WTC11 (cell line): ENCODE measurements at places on chromosomes 1 and 21. TPM values are rescaled to one million over a fixed set of nuclear protein-coding genes. Genes with fewer than 3 reads are reported as not detected.
A peak's percentile ranks its signal among the peaks of the same experiment; 100 is the strongest.

GRCh38 chr21:28282833-28283232 is 709.8 kb downstream of the LTN1 start:
- H3K27ac ChIP-seq, result no peak overlapping the region
- peaks cover 31% of the 10 kb centered on the region for H3K4me1 ChIP-seq
- no peaks in the 10 kb centered on the region; the same call in 1 of the 2 replicates for H3K27me3 ChIP-seq
- no peak overlapping the region for H3K4me3 ChIP-seq
- no peaks in the 10 kb centered on the region; the same call in 1 of the 2 replicates for H3K36me3 ChIP-seq

GRCh38 chr1:236009857-236010256 is 55.0 kb downstream of the NID1 start:
- no peak overlapping the region for H3K27ac ChIP-seq
- no peak overlapping the region for H3K4me3 ChIP-seq
- no peaks in the 10 kb centered on the region for H3K27me3 ChIP-seq
- no peaks in the 10 kb centered on the region; the same call in 1 of the 2 replicates for H3K36me3 ChIP-seq
- H3K4me1 ChIP-seq, result no peaks in the 10 kb centered on the region

- peaks cover 57% of the 10 kb centered on the region for H3K4me1 ChIP-seq
- H3K27ac ChIP-seq, result peak overlapping the region; percentile 53
- no peak overlapping the region for H3K4me3 ChIP-seq
- 0 out of 2 replicates have a peak, but pooled peaks cover 3% of the 10 kb centered on the region for H3K36me3 ChIP-seq
Measured at GRCh38 chr1:8457760-8458381, 140.0 kb downstream of the SLC45A1 start.

DNA sequence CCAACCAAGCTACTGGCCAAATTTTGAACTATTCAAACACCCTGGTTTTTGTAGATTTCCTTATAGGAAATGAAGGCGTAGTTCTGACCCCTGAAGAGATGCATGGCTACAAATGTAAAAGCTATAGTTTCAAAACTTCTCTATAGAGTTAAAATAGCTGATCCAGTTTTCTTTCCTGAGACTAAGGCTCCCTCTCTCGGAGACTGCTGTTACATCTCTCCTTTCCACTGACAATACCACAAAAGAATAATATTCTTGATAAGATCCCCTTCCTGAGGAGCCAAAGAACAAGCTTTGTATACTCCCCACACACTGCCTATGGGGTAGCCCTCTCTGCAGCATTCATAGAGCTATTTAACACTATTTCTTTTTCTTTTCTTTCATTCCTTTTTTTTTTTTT is 6.7 kb upstream of the CFAP126 start:
- H3K4me1 ChIP-seq, result no peaks in the 10 kb centered on the region
- no peak overlapping the region for H3K4me3 ChIP-seq
- no peak for DNase-seq

- peaks cover 46% of the 10 kb centered on the region for H3K27me3 ChIP-seq
- no peak for DNase-seq
- H3K4me1 ChIP-seq, result peaks cover 5% of the 10 kb centered on the region
- H3K4me3 ChIP-seq, result no peak overlapping the region
- H3K27ac ChIP-seq, result no peak overlapping the region
Measured at GRCh38 chr1:1037366-1038327, 17.7 kb downstream of the AGRN start.

DNA sequence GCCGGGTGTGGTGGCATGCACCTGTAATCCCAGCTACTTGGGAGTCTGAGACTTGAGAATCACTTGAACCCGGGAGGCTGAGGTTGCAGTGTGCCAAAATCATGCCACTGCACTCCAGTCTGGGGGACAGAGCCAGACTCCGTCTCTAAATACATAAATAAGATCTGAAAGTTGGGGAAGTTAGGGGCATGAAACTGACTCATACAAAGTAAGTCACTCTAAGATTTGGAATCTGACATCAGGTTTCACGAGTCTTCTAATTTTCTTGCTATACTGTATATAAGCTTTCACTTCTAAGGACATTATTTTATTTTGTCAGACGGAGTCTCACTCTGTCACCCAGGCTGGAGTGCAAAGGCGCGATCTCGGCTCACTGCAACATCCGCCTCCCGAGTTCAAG is 30.1 kb downstream of the RNF19B start:
- no peak overlapping the region for H3K27ac ChIP-seq
- no peak overlapping the region for H3K4me3 ChIP-seq
- no peak for DNase-seq
- H3K4me1 ChIP-seq, result peaks cover 7% of the 10 kb centered on the region
- H3K36me3 ChIP-seq, result peaks cover 12% of the 10 kb centered on the region
- no peaks in the 10 kb centered on the region for H3K27me3 ChIP-seq

DNA sequence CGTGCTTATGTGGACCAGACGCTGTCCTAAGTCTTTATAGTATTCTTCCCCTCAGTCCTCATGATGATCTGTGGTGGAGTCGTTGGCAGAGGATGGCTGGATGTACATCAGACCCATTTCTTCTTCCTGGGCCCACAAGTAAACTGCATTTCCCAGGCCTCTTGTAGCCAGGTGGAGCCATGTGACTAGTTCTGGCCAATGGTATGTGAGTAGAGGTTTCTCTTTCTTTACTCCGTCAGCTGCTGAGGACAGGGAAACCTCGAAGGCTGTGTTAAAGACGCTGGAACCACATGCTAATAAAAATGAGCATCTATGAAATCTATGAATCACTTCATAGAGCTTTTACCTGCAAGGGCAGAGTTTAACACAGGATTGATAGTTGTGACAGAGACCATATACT is 18.7 kb upstream of the ZNF362 start:
- no peak overlapping the region for H3K27ac ChIP-seq
- no peak for DNase-seq
- no peak overlapping the region for H3K4me3 ChIP-seq
- peaks cover 16% of the 10 kb centered on the region for H3K4me1 ChIP-seq
- peaks cover 2% of the 10 kb centered on the region; the same call in 1 of the 2 replicates for H3K36me3 ChIP-seq

DNA sequence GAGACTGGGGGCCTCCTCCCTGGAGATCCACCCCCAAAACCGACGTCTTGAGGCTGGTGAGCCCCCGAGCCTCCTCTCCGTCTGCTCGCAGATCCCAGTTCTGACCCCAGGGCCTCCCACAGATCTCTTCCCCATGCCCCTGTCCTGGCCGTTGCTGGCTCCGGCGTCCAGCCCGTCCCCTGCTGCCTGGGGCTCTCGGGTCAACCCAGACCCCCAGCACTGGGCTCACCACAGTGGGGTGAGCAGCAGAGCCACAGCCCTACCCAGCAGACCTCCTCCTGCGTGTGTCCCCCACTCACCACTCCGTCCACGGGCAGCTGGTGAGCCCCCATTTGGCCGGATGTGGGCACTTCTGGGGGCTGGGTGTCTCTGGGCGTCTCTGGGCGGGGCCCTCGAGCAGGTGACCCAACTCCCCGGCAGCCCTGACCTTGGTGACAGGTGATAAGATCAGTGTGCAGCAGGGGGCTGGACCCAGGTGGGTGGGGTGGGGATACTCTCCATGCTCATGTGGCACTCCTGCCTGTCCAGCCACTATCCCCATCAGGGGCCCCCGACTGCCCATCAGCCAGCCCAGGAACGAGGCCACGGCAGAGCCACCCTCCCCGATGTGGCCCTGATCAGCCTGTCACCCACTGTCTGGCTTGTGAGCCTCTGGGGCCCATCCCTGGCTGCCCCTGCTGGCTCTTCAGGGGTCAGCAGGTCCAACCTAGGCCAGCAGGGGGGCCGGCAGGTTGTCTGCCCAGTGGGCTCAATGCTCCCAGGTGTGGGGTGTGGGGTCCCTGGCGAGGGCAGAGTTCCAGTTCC is 709 bp downstream of the TNFRSF14 start:
- no peak for DNase-seq
- no peaks in the 10 kb centered on the region for H3K36me3 ChIP-seq
- no peaks in the 10 kb centered on the region for H3K27me3 ChIP-seq

GRCh38 chr1:186699519-186699918 is 19.3 kb upstream of the PTGS2 start:
- no peak overlapping the region for H3K27ac ChIP-seq
- H3K27me3 ChIP-seq, result no peaks in the 10 kb centered on the region
- H3K4me3 ChIP-seq, result no peak overlapping the region
- H3K4me1 ChIP-seq, result no peaks in the 10 kb centered on the region

DNA sequence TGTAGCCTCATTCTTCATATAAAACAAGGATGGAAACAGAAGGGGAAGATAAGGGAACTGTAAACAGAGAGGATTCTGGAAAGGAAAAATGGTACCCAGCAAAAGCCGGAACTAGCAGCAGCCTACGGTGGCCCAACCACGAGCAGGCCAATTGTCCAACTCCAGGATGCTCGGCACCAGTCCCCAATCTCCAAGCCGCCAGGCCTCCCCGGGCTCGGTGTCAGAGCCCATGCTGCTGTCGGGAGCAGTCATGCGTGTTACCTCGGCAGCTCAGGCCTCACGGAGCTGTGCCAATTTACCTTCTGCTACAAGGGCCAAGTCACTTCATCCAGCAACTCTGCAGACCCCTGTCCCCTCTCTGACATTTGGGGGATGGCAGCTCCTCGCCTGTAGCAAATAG is 130.8 kb downstream of the ZBTB18 start:
- no peak for DNase-seq
- no peak overlapping the region for H3K4me3 ChIP-seq
- no peaks in the 10 kb centered on the region; the same call in 1 of the 2 replicates for H3K27me3 ChIP-seq
- H3K4me1 ChIP-seq, result peaks cover 11% of the 10 kb centered on the region

GRCh38 chr1:212271234-212271633 is 14.0 kb upstream of the PPP2R5A start:
- no peak overlapping the region for H3K4me3 ChIP-seq
- H3K27ac ChIP-seq, result no peak overlapping the region
- H3K4me1 ChIP-seq, result peaks cover 7% of the 10 kb centered on the region
- H3K27me3 ChIP-seq, result no peaks in the 10 kb centered on the region
- H3K36me3 ChIP-seq, result no peaks in the 10 kb centered on the region

- H3K4me1 ChIP-seq, result peaks cover 46% of the 10 kb centered on the region
- no peak for DNase-seq
- no peaks in the 10 kb centered on the region for H3K27me3 ChIP-seq
- H3K4me3 ChIP-seq, result no peak overlapping the region
Measured at GRCh38 chr1:23478896-23479665, 4.9 kb downstream of the ASAP3 start.

GRCh38 chr1:89975540-89976125 is 19.3 kb upstream of the ZNF326 start:
- no peaks in the 10 kb centered on the region for H3K36me3 ChIP-seq
- H3K4me1 ChIP-seq, result peaks cover 5% of the 10 kb centered on the region
- H3K27ac ChIP-seq, result no peak overlapping the region
- no peak overlapping the region for H3K4me3 ChIP-seq
- no peak for DNase-seq

DNA sequence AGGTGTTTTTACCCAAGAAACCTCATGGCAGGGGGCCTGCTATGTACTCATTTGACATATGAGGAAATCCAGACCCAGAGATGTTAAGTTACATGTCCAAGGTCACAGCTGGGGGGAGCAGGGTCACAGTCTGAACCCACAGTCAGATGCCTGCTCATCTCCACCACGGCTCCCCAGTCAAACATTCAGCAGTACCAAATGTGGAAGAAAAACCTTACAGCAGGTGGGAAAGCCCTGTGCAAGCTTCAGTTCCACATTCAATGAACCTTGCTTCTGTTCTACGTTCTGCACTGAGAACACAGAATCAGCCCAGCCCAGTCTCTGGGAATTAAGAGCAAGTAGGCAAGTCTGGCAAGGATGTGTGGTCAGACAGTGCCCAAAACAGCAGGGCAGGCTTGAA is 35.2 kb downstream of the LRP8 start:
- peaks cover 23% of the 10 kb centered on the region for H3K4me1 ChIP-seq
- no peak overlapping the region for H3K4me3 ChIP-seq
- H3K27ac ChIP-seq, result no peak overlapping the region
- H3K36me3 ChIP-seq, result peaks cover 18% of the 10 kb centered on the region; the same call in 1 of the 2 replicates
- no peaks in the 10 kb centered on the region for H3K27me3 ChIP-seq

- H3K4me3 ChIP-seq, result no peak overlapping the region
- H3K27me3 ChIP-seq, result no peaks in the 10 kb centered on the region
- no peak for DNase-seq
- H3K4me1 ChIP-seq, result peaks cover 38% of the 10 kb centered on the region
- peak overlapping the region; percentile 76 for H3K27ac ChIP-seq
Measured at GRCh38 chr1:21705303-21705980, 36.3 kb upstream of the RAP1GAP start.

DNA sequence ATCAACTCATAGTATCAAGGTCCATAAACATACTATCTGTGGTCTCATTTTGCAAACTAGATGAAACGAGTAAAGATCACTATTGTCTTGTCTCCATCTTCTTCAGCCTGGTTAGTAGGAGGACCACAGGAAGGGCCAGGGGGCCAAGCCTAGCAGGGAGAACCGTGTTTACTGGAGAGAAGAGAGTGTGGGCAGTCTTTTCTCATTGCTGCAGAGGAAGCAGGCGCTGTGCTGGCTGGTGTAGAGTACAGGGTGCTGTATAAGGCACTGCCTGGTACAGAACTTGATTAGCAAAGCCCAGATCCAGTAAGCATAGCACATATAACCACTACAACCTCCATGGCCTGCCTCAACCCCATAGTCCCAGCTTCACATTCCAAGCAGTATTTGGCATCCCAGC is 10.0 kb upstream of the B4GALT3 start:
- peaks cover 12% of the 10 kb centered on the region for H3K4me1 ChIP-seq
- DNase-seq, result no peak
- H3K36me3 ChIP-seq, result 0 out of 2 replicates have a peak, but pooled peaks cover 3% of the 10 kb centered on the region
- no peak overlapping the region for H3K4me3 ChIP-seq
- no peak overlapping the region for H3K27ac ChIP-seq

DNA sequence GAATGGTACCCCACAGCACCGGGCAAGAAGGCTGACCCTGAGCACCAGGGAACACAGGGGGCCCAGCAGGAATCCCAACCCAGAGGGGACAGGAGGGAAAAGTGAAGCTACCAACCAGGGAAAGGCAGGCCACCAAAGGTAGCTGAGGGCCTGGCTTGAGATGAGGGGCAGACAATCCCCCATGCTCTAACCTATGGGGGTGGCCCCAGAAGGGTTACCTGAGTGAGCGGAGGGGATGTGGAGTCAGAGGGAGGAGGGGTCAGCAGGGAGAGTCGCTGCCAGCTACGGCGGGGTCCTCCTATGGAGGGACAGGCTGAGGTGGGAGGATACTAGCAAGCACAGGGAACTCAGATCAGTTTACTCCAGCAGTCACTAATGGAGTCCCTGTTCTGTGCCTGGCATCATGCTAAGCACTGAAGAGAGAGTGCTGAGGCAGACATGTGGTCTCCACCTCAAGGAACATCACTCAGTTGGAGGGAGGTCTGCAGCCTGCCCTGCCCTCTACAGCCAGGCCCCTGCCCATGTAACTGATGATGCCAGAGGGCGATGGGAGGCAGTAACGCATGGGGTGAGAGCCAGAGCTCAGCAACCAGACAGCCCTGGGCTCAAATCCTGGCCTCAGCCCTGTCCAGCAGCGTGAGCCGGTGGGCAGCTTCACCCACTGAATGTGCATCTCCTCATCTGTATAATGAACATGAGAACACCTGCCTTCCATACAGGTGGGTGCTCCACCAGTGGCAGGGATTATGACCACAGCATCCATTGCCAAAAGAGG is 21.3 kb downstream of the CYB5RL start:
- H3K27me3 ChIP-seq, result no peaks in the 10 kb centered on the region
- H3K4me3 ChIP-seq, result no peak overlapping the region
- no peak for DNase-seq
- H3K4me1 ChIP-seq, result peaks cover 4% of the 10 kb centered on the region
- no peaks in the 10 kb centered on the region for H3K36me3 ChIP-seq

The OLFML2B gene
- total RNA-seq, result 4.9 to 6.5 TPM (median 6.2 TPM) in 3 replicates

The GCSAML gene
- total RNA-seq, result not detected in 3 replicates

The SNRPE gene
- total RNA-seq, result 245 to 260 TPM (median 250 TPM) in 3 replicates

The ACKR1 gene
- 0.18 to 0.63 TPM (median 0.34 TPM) in 3 replicates for total RNA-seq

The TARDBP gene
- 185 to 228 TPM (median 197 TPM) in 3 replicates for total RNA-seq

The FAM3B gene
- 1.4 to 3.6 TPM (median 3.0 TPM) in 3 replicates for total RNA-seq

The RSPO1 gene
- total RNA-seq, result 0.11 to 0.16 TPM (median 0.13 TPM) in 3 replicates

The CLDN17 gene
- not detected in 3 replicates for total RNA-seq

The ZBTB37 gene
- 14.0 to 15.5 TPM (median 14.4 TPM) in 3 replicates for total RNA-seq

The LCE1F gene
- total RNA-seq, result not detected in 3 replicates

The CNR2 gene
- not detected in 3 replicates for total RNA-seq

The CD101 gene
- total RNA-seq, result 1.3 to 1.6 TPM (median 1.4 TPM) in 3 replicates

The GBP6 gene
- not detected in 3 replicates for total RNA-seq

The HPDL gene
- total RNA-seq, result 24.9 to 44.0 TPM (median 27.8 TPM) in 3 replicates

The SCYL3 gene
- total RNA-seq, result 4.8 to 5.3 TPM (median 4.9 TPM) in 3 replicates

The C1QC gene
- total RNA-seq, result 0.21 to 0.66 TPM (median 0.28 TPM) in 3 replicates

The TTC22 gene
- 0.63 to 0.99 TPM (median 0.69 TPM) in 3 replicates for total RNA-seq

The IVL gene
- total RNA-seq, result not detected in 3 replicates
